Lower leg skin (tissue), 4 donors: ENCODE measurements at places on chromosomes 16 and 17. TPM values are rescaled to one million over a fixed set of nuclear protein-coding genes. Genes with fewer than 3 reads are reported as not detected.

GRCh38 chr16:87724490-87725291 is 41.1 kb downstream of the KLHDC4 start:
- DNase-seq = no peak

- no peak for DNase-seq
These were observed 396.8 kb downstream of the SOX9 start for GRCh38 chr17:72517413-72518158.

GRCh38 chr16:9393591-9393990 is 302.1 kb downstream of the HAPSTR1 start:
- DNase-seq = no peak

DNA sequence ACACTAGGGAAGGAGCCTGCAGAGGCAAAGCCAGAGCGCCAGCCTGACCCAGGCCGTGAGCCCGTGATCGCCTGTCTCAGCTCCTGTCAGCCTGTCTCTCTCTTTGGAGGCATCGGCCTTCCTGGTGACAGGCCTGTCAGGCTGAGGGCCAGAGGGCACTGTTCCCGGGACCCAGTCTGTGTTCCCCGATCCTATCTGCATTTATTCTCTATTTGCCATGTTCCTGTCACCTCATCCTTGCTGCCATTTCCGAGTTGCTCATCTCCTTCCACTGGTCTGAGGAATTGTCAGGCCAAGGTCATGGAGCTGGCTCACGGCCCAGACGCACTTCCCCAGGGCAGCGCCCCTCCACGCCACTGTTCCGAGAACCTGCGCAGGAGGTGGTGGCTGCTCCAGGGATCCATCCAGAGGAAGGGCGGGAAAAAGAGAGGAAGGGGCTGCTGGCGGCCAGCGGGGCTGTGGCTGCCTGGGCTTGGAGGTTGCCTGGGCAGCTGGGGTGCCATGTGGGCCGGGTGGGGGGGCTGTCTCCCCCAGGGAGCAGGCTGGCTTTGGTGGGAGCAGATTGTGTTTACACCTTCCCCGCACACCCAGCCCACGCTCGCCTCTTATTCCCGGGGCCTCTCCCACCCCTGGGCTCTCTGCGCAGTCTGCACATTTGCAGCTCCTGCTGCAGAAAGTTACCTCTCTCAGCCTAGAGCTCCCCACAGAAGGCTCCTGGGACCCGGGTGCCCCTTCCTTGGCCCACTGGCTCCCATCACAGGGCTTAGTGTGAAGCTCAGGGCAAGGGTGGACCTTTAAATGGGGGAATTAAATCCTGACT is 4.9 kb downstream of the PRCD start:
- DNase-seq = no peak

DNA sequence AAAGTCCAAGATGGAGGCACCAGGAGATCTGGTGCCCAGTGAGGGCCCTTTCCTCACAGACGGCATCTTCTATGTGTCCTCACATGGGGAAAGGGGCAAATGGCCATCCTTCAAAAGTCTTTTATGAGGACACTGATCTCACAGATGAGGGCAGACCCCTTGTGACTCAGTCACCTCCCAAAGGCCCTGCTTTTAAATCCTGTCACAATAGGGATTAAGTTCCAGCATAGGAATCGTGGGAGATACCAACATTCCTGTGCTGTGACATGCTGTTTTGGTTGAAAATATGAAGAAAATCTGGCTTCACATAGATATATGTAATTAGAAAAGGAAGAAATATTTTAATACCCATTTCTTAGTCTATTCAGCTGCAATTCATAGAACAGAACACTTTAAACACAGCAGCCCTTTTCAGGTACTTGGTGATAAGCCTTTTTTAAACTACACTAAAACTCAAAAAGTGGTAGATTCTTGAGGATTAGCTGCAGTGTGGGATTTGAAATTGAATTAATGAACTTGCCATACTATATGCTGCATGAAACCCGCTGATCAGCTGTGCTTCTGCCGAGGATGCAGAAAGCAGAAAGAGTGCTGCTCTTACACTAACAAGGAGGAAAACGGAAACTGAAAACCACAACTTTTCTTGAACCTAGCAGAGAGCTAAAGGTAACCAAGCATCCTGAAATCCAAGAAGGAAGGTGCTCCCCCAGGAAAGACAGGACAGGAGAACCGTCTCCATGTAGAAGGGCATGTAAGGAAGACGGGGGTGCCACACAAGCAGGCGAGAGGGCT is 32.7 kb downstream of the VPS53 start:
- no peak for DNase-seq

- DNase-seq = no peak
These were observed 10.4 kb downstream of the CD300LF start for GRCh38 chr17:74702116-74702871.

DNA sequence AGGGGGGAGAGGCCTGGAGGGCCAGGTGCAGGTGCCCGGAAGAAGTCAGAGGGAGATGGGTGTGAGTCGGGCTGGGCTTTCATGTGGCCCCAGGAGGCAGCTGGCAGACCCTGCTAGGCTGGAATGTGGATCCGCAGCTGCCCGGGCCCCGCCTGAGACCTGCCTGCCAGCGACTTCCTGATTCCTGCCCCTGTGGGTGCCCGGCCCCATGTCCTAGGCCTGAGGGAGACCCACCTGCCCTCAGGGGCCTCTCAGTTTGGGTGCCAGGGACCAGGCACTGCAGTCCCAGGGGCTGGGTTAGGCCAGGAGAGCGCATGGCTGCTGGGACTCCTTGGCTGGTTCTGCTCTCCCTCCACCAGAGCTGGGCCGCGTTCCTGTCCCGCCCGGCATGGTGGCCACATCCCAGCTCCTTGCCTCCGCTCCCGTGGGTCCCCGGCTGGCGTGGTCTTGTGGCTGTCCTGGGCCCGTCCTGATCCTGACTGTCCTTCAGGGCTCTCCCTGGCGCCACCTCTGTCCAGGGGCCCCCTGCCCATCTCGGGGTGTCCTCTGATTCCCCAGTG is 22.1 kb upstream of the SPNS2 start:
- DNase-seq = no peak

GRCh38 chr17:70050931-70051330 is 24.1 kb upstream of the KCNJ16 start:
- no peak for DNase-seq

- DNase-seq = no peak
These were observed 26.1 kb upstream of the AMZ2 start for GRCh38 chr17:68221786-68222185.

DNA sequence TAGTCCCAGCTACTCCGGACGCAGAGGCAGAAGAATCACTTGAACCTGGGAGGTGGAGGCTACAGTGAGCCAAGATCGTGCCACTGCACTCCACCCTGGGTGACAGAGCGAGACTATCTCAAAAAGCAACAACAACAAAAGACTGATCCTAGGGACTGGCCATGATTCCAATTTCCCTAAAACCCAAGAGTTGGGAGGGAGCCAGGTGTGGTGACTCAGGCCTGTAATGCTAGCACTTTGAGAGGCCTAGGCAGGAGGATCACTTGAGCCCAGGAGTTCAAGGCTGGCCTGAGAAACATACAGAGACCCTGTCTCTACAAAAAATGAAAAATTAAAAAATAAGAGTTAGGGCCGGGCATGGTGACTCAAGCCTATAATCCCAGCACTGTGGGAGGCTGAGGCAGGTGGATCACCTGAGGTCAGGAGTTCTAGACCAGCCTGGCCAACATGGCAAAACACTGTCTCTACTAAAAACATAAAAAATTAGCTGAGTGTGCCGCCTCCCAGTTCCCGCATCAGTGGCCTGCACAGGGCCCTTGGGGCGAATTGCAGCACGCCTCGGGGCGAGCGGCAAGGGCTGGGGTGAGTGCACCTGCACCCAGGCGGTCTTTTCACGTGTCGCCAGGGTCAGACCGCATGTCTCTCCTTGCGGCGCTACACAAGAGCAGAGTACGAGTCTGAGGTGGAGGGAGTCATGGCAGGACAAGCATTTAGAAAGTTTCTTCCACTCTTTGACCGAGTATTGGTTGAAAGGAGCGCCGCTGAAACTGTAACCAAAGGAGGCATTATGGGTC is 40.8 kb downstream of the CDH3 start:
- no peak for DNase-seq

DNA sequence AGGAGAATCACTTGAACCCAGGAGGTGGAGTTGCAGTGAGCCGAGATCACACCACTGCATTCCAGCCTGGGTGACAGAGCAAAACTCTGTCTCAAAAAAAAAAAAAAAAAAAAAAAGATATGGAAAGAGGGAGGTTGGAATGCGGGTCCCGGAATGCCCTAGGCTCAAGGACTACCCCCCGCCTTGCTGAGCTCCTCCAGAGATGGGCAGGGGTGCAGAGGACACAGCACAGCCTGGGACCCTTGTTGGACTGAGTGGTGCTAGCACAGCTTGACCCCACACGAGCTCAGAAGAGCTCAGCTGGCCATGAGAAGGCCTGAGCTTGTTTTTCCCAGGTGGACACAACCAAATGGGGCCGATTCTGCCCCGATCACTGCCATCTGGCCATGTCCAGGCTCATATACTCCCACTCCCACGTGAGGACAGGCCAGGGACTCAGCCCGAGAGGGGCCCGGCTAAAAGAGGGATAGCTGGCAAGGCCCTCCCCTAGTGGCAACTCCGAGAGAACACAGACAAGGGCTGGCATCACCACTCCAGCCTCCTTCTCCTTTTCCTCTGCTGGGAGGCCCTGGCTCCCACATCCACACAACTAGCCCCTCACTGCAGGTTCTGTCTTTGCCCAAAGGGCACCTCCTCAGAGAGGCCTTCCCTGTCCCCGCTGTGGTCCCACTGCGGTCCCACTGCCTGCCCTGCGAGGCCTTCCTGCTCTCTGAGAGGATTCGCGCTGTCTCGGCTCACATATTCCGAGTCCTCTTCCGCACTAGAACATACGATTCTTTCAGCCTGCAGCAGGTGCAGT is 11.0 kb downstream of the SGCA start:
- DNase-seq = no peak

DNA sequence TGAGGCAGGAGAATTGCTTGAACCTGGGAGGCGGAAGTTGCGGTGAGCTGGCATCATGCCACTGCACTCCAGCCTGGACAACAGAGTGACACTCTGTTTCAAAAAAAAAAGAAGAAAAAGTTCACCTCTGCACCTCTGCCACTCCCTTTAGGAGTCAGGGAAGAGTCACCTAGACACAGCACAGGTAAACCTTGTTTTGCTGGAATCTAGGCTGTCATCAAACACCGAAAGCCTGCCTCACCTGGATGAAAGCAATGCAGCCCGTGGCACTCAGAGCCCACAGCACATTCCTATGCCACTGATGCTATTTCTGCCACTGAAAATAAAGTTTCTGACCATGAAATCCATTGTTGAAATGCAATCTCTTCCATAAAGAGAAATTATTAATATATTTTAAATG is 22.2 kb downstream of the CFAP52 start:
- no peak for DNase-seq

The ABCA10 gene
- total RNA-seq = 4.8 TPM

The TPSG1 gene
- not detected for total RNA-seq

The G6PC1 gene
- total RNA-seq = not detected

The NPLOC4 gene
- 78.7 TPM for total RNA-seq

The CDC42EP4 gene
- total RNA-seq = 57.9 TPM

The MEOX1 gene
- 7.9 TPM for total RNA-seq

The GRAP gene
- total RNA-seq = 3.5 TPM

The ABCA9 gene
- 4.5 TPM for total RNA-seq

The HSPB9 gene
- not detected for total RNA-seq

The TSPOAP1 gene
- total RNA-seq = 18.3 TPM

The CIBAR2 gene
- total RNA-seq = not detected
